Skin of body (tissue), 3 donors: ENCODE measurements at places on chromosomes 3 and 15. TPM values are rescaled to one million over a fixed set of nuclear protein-coding genes. Genes with fewer than 3 reads are reported as not detected.

- DNase-seq = no peak
These were observed 369 bp upstream of the U2SURP start for GRCh38 chr3:143001034-143001368.

DNA sequence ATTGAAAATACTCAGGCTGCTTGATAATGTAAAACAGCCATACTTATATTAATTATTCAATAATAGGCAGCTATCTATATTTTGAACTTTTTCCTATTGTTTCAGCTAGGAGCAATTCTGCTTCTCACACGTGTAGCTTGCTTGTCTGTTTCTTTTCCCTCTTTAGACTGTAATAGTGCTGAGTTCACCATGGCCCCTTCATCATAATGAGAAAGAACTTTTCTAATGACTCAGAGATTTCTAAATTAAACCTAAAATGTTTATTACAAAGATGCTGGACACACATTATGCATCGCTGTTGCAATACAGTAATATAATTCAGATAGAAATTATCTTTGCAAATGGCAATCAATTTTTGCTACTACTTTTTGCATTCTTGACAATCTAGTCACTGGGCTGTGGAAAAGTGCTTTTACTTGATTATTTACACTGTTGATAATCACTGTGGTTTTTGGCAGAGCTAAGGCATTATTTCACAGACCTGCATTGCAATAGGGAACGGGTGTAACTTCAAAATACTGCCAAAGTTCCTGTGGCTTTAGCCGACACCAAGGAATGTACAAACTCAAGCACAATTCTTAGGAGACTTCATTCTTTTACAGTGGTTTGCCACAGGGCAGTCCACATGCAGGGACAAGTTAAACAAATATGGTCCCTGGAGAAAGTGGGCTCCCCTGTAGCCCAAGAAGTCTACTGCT, 281.0 kb upstream of the TBL1XR1 start:
- peak; percentile 74 for DNase-seq

GRCh38 chr3:41836360-41837134, 125.4 kb downstream of the ULK4 start:
- DNase-seq = no peak

Gene WDR93
- 0.20 TPM for total RNA-seq

Gene TMEM42
- 7.0 TPM for total RNA-seq

Gene NAA80
- total RNA-seq = 2.2 TPM

Gene LSAMP
- 7.9 TPM for total RNA-seq

Gene VEPH1
- total RNA-seq = 6.4 TPM

Gene MORC1
- total RNA-seq = not detected
